ENCODE measurements at places on chromosomes 5 and 9.

DNA sequence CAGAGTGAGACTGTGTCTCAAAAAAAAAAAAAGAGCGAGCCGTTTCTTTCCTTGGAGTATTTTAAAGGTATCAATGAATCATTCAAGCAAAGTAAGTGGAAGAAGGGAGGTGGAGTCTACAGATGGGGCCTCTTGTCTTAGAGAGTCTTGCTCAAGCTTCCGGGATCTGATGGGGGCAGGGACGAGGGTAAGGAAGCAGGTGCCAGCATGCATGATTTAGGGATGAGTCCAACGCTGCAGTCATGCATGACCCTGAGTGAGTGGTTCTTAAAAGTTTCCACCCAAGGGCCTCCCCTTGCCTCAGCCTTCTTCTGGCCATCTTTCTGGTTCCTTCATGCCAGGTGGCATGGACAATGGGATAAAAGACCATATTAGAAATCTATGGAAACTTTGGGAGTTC lies 79.6 kb downstream of the MYO10 start:
- no peak for DNase-seq

GRCh38 chr9:93007529-93008058 lies 50.9 kb upstream of the SUSD3 start:
- DNase-seq: no peak

GRCh38 chr5:155651-156410 lies 35.5 kb upstream of the LRRC14B start:
- DNase-seq: no peak

GRCh38 chr9:91500509-91501014 lies 76.9 kb upstream of the NFIL3 start:
- DNase-seq: no peak

GRCh38 chr5:172380987-172381643 lies 73.2 kb downstream of the SH3PXD2B start:
- no peak for DNase-seq

GRCh38 chr5:166602271-166602670 lies 1689.2 kb upstream of the WWC1 start:
- DNase-seq: no peak

DNA sequence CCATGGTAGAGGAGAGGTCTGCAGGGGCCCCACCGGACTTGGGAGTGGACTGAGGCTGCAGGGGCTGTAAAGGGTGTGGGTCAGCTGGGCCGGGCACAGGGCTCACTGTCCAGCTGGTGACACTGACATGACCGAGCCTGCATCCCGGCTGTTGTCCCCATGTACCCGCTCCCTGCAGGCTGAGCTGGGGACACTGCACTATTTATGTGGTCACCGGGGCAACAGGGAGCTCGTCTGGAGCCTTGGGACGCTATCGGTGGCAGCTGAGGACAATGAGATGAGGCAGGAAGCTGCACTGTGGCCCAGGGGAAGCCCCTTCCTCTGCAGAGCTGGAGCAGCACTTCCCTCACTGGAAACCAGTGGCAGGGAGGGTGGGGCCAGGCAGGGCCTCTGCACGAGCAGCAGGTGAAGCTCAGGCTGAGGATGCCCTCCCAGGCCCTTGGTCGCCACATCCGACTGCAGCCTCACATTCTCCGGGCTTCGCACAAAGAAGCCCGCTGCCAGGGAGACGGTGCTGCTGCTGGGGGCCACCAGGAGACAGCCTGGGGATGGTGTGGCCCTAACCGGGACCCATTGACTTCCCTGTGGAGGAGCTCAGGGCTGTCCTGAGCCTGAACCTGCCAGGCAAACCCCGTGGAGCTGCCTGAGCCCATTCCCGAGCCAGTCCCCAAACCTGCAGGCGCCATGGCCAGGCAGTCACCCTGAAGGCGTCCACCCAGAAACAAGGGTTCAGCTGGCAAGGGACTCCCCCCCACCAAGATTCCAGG lies 26.4 kb downstream of the ZDHHC11B start:
- DNase-seq: peak; percentile 40

DNA sequence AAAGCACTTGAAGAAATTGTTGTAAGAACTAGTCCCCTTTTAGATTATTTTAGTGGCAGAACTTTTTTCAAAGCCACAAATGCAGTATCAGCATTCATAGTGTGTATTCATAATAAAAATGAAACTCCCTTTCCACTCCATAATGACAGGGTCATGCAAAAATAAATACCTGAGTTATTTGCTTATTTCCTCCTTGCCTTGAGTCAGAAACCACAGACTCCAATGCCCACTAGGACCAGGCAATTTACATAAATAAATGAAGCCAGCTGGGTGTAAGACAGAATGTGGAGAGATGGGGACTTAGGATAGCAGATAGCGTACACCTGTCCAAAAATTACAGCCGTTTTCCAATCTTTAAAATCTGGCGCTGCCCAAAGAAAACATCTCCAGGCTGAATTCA lies 417.8 kb downstream of the TMEM161B start:
- DNase-seq: no peak

GRCh38 chr5:1385395-1386273 lies 40.7 kb upstream of the CLPTM1L start:
- peak; percentile 84 for DNase-seq

GRCh38 chr9:8694983-8695588 lies 895.5 kb upstream of the DMAC1 start:
- DNase-seq: no peak

DNA sequence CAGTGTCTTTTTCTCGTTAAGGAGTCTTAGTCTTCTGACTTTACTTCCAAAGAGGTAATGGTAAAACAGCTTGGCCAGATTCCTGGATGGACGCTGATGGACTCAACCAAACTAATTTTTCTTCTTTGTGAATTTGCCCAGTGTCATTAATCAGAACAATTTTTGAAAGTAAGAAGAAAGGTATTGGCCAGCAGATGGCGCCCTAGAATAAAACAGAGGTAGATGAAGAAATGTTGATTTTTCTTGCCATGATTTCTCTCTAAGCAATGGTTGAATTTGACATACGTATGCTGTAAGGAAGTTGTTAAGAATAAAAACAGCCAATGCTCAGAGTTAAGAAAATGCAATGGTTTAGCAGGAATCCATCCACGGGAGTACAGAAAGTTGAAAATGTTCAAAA lies 500.0 kb downstream of the DIRAS2 start:
- DNase-seq: peak; percentile 56

DNA sequence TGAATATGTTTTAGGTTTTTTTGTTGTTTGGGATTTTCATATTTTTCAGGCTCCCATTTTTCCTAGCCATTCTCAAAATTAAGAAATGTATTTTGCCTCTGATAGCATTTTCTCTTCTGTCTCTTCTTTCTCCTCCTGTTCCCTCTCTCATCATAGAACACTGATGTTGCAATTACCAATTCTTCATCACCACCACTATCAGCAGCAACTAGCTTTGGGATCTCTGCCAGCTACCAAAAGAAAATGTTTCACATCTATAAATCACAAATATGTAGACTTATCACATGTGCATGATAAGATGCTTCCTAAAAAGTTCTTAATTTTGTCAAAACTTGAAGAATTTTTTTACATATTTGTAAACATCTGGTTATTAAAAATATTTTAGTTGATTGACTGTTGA lies 887.1 kb downstream of the MAT2B start:
- DNase-seq: no peak

GRCh38 chr5:148776261-148776660 lies 50.1 kb upstream of the ADRB2 start:
- DNase-seq: no peak

- no peak for DNase-seq
These were observed 57.6 kb downstream of the NR3C1 start for GRCh38 chr5:143345671-143346440.

DNA sequence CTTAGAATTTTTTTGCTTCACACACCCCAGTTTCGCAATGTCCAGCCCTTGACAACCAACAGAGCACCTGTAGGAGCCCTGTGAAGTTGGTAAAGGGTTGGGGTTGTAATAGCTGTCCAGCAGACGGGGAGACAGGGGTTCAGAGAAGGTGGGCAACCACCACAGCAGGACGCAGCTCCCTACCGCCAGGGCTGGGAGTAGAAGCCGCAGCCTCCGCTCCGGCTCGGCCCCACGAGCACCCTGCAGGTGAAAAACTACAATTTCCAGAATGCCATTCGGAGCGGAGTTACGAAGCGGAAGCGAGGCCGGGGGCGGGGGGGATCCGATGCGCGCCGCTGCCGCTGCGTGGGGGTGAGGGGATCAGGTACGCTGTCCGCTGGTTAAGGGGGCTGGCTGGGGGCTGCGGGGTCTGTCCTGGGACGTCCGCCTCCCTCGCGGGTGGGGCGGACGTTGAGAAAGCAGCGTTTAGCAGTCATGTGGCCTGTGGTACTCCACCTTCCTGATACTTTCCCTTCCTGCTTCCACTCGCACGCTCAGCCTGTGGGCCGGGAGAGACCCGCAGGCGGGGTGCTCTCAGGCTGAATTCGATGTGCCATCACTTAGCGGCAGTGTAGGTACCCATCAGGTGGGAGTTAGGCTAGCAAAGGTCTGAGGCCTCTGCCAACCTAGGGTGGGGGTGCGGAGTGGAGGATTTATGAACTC lies at the start of gene TRMT10B:
TRMT10B (plus strand) TSS at position 317 of the 702 bp plus-strand sequence. CDS start 8,127 bp downstream, outside the sequence.
- DNase-seq: peak; percentile 66

- no peak for DNase-seq
These were observed 215.7 kb downstream of the SEMA6A start for GRCh38 chr5:116358911-116359418.

GRCh38 chr5:11520241-11520930 lies 383.9 kb downstream of the CTNND2 start:
- DNase-seq: no peak

DNA sequence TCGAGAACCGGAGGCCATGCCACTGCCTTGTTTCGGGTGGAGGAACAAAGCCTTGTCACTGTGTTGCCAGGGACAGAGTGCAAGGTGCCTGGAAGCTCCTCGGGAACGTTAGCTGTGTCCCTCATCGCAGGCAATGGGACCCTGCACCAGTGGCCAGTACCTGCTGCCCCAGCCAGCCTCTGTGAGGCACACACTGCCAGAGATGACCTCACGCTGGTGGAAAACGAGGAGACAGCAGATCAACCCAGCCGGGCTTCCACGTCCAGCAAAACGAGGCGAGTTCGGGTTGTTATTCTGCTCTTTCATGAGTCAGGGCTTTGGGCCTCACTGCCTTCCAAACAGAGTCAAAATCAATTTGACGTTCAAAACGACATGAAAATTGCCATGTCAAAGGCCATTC lies 104.1 kb downstream of the ADAMTS2 start:
- DNase-seq: no peak

DNA sequence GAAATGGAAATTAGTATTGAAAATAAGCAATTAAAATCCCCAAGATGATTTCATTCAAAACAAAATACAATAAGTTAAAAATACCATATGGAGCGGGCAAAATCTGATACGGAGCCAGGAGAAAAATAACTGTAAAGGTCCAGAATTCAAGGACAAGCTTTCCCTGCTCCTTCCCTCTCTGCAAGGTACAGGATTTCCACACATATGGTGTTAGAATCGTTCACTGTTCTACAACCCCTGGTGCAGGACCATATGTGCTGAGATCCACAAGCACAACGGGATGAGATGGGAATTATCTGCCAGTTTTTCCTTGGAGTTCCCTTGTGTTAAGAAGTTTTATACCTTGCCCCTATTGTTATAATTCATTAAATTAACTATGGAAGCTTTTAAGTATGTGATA lies 94.7 kb upstream of the DMAC1 start:
- no peak for DNase-seq

DNA sequence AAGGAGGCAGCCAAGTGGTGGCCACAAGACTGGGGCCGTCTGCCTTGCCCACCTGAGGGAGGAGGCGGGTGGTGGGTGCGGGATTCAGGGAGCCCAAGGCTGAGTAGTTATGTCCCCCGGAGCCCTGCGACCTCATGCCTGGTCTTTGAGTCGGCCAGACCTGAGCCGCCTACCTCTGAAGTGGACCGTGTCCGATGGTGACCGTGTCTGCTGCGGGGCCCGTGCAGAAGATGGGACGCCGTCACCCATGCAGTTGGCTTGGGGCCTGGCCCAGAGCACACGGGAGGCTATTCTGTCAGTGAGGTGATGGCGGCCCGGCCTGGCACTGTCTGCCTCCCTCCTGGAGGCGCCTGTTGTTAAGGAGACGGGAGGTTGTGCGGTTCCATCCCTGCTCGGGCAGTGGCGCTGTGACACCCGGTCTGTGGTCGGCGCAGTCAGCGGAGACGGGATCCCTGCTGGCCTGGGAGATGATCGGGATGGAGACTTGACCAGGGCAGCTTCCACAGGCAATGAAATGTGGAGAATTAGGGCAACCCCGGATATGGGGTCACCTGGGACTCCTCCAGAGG lies 62.5 kb upstream of the FCN2 start:
- DNase-seq: no peak

DNA sequence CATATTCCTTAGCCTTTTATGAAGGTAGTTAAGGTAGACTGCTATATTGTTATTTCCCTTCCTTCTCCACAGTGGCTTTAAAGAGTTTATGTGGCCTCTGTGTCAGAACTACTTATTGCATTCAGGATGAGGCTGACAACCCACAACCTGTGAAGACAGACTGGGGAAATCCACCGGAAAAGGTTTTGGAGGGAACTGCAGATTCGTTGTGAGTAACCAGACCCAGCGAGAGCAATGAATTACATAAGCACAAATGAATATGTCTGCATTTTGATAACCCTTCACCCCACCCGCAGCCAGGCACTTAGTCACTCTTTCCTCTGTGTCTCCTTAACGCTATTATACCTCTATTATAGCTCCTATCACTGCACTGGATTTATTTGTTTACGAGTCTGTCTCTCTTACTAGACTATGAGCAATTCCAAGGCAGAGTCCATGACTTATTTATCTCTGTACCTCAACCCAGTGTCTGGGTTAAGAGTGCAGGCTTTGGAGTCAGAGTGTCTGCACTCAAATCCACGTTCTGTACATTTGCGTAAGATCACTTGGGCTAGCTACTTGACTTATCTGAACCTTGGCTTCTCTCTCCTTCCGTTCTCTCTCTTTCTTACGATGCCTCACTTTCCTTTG lies 19.2 kb downstream of the KCTD16 start:
- peak; percentile 96 for DNase-seq

- peak; percentile 16 for DNase-seq
These were observed at the start of gene FBXO10 for GRCh38 chr9:37575921-37576721. TSS of gene FBXO10 (minus strand) at chr9:37576380. CDS start at chr9:37541768, 34,612 bp downstream.

- DNase-seq: no peak
These were observed 6.3 kb upstream of the CCNB1 start for GRCh38 chr5:69160651-69161050.

- no peak for DNase-seq
These were observed 97.9 kb downstream of the ZNF618 start for GRCh38 chr9:113973963-113974413.

DNA sequence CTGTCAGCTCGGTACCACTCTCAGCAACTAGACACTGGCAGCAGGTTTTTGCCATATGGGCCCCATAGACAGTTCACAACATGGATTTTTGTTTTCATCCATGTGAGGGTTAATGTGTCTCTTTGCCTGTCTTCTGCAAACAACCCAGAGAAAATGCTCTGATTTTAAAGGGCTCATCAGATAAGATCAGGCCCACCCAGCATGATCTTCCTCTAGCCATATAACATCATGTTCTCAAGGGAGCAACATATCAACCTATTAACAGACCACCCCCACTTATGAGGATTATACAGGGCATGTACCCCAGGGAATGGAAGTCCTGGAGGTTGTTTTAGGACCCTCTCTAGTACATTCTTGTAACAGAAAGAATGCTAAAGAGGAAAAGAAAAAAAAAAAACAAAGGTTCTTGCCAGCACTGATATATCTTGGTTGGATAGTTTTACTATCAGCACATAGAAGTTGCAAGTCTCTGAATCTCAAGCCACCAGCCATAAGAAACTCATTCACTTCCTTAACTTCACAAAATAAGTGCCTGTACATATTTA lies 1015.1 kb downstream of the TLE4 start:
- DNase-seq: no peak

- DNase-seq: no peak
These were observed 56.1 kb downstream of the ANKRD55 start for GRCh38 chr5:56176871-56177533.
